Head of caudate nucleus (tissue), 42 donors: ENCODE measurements at places on chromosomes 2 and 18.

- no peak for DNase-seq
Measured at GRCh38 chr18:59813942-59814341, 85.9 kb upstream of the PMAIP1 start.

DNA sequence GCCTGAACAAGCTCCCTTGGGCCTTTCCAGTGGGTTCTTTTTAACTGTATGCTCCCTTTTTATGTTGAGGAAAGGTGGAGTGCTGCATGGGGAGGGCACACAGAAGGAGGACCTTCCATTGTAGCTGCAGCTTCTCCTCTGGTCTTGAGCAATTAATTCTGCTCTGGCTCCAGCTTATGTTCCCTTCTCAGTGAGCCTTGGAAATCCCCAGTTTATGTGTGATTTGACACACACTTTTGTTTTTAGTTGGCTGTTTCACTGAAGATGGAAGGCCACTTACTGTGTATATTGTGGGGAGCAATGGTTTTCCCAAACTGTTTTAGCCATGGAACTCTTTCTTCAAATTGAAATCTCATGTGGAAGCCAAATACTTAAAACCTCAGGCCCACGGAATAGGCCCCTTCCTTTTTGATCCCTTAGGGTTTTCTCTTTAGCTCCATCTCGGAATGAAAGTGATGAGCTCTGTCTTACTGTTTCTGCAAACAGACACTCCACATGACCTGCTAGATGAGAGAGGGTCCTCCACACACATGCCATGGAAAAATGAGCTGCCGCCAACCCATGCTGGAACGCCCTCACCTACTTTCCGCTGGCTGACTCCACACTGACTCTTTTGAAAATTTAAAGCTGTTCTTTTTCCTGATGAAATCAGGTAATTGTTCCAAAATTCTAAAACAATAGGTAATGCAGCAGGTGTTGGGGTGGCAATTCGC, 280.9 kb upstream of the SIX2 start:
- no peak for DNase-seq

- no peak for DNase-seq
Measured at GRCh38 chr2:79112269-79112668, 8.0 kb upstream of the REG1A start.

GRCh38 chr18:21820033-21820810, 79.6 kb downstream of the MIB1 start:
- DNase-seq, result no peak

- no peak for DNase-seq
Measured at GRCh38 chr2:232951891-232952290, 61.2 kb downstream of the NGEF start.

- peak; percentile 41 for DNase-seq
Measured at GRCh38 chr2:35973132-35973736, 382.3 kb upstream of the CRIM1 start.

GRCh38 chr2:36409935-36410334, 54.4 kb downstream of the CRIM1 start:
- no peak for DNase-seq

GRCh38 chr2:98121149-98121548, 34.2 kb downstream of the VWA3B start:
- no peak for DNase-seq

- DNase-seq, result no peak
Measured at GRCh38 chr2:9300214-9300613, 93.6 kb downstream of the ASAP2 start.

DNA sequence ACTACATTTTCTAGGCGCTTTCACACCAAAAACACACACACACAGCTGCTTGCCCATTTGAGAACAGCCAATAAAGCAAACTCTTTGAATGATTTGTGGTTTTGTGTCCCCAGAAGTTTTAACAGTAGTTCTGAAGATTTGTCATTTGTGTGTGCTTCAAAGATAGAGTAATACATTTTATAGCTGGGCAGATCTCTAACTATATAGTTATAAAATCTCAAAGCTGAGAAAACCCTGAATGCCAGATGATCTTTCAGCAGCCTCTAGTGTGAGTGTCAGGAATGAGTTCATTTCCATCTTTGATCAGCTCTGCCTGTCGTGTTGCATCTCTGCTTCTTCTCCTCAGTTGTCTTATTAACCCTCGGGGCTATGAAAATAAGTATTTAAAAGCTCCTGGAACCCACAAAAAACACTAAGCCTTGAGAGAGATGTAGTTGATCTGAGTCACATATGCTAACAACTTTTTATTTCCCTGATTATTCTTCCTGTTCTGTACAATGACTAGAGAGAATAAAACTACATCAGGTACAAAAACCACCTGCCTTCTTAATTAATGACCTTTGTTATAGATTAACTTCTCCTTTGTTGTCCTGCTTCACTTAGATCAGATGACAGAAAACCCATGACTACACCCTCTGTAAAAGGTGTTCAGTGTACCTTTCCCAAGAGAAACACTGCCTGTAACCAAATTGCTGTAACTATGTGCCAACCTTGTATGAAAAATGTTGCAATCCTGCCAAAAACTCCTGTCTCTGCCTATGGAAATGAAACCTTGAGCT, 30.0 kb upstream of the SLC3A1 start:
- no peak for DNase-seq

DNA sequence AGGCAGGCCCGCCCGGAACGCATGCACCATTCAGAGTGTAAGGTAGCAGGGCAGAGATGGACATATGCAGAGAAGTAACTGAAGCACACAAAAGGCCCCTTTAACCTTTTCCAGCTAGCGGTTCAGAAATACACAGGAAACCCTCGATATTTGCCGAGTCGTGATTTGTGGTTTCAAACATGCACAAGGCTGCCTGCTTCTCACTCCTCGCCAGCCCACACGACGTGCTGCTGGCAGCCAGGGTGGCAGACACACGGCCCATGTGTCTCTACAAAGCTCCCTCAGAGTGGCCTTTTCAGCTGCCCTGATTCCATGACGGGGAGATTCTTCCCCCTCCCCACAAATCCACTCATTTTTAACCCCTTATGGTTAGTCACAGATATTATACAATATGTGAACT, 23.6 kb downstream of the ZBTB7C start:
- no peak for DNase-seq

DNA sequence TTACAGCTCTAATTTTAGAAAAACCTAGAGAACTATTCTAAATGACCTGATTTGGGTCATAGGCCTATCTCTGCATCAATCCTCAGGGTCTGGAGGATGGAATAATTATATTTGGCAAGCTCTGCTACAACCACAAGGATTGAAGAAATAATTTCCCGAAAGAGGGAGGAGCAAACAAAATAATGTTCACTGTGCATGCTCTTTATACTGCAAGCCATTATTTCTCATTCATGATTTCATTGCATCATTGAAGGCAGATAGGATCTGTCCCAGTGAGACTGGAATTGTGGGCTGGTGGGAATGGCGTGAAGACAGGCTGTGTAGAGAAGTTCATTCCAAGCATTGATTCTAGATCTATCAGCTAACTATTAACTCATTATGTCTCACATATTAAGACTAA, 12.7 kb upstream of the MAPRE2 start:
- no peak for DNase-seq

- DNase-seq, result no peak
Measured at GRCh38 chr2:96762529-96763311, 2.0 kb downstream of the CNNM4 start.

DNA sequence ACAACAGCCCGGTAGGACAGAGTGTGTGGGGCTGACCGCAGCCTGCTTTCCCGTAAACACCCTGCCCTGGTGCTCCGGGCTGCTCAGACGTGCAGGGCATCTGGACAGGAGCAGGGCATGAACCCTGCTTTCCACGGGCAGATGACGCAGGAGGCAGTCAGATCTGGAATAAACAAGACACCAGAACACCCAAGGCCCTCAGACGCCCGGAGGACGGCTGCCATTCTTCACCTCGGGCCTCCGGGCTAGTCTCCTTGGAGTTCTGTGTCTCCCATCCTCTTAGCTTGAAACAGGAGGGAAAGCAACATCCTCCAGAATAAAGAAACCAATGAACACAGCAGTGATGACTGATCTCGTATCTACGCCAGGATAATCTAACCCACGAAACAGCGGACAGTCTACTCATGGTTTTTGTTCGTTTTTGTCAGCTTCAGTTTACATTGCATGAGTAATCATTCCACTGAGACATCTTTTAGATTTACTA, 7.3 kb downstream of the PXDN start:
- DNase-seq, result no peak

DNA sequence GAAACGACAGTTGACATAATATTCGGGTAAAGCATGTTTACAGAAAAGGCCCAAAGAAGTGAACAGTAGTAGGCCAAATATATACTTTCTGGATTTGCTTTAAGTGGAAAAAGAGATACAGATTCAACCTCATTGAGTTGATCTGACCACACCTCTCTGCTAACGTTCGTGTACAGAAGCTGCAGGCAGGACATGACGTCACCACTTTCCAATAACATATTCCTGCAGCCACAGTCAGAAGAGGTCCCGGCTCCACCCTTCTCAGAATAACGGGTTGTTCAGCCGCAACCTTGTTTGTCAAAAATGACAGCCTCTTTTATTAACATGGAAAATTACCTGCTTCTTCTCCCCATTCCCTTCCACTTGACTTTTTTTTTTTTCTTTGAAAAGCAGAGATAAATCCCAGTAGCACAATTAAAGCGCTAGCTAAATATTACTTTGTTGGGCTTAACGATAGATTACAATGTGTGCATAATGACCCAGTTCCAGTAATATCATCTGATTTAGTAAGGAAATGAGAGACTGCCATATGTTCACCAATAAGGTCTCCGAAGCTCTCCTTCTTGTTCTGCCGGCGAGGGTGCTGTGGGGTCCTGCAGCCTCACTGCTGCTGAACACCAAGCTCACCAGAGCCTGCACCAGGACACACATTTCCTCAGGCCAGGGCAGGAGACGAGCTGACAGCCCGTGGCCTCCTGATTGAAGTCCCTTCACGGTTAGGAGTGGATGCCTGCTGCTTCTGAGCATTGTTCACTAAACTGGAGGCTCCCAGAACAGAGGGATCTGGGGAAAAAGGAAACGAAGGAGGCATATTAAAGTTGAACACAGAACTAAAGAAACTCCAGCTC, 451.0 kb upstream of the SALL3 start:
- no peak for DNase-seq

GRCh38 chr2:127024769-127025358, 82.1 kb downstream of the BIN1 start:
- DNase-seq, result peak; percentile 59

DNA sequence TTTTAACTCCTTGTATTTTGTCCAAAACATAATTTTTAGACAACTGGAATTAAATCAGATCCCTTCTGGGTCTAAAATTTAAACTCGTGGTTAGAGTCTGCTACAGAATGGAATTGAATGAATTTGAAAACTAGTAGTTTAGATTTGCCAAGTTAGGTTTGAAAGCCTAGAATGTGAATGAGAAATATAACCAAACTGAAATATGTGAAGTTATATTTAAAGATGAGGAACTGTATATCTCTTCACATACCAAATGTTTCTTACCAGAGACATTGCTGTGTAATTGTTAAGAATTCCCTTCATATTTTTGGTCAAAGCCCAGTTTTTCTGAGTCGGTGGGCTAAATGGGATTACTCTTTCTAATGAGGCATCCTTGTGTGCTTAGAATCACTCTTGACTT, 74.2 kb downstream of the LPIN1 start:
- DNase-seq, result no peak

- no peak for DNase-seq
Measured at GRCh38 chr2:1887106-1887505, 142.8 kb upstream of the PXDN start.

- no peak for DNase-seq
Measured at GRCh38 chr18:58060254-58060653, 16.2 kb downstream of the NEDD4L start.

DNA sequence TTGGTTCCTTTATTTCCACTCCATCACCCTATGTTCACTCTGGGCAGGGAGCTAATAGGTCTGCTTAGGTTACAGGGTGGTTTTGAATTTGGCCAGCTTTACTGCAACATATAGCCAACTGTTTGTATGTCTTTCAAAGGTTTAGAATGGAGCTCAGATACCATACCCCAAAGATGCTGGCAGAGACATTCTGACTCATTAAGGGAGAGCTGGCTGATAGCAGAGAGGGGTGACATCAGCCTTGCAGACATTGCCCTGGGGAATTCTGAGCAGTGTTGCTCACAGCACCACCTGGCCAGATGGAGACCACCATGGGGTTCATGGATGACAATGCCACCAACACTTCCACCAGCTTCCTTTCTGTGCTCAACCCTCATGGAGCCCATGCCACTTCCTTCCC, 2.1 kb downstream of the PROKR1 start:
- no peak for DNase-seq

- no peak for DNase-seq
Measured at GRCh38 chr2:17627434-17627833, 86.9 kb downstream of the VSNL1 start.

GRCh38 chr18:58928386-58928785, 63.7 kb downstream of the ZNF532 start:
- DNase-seq, result no peak

DNA sequence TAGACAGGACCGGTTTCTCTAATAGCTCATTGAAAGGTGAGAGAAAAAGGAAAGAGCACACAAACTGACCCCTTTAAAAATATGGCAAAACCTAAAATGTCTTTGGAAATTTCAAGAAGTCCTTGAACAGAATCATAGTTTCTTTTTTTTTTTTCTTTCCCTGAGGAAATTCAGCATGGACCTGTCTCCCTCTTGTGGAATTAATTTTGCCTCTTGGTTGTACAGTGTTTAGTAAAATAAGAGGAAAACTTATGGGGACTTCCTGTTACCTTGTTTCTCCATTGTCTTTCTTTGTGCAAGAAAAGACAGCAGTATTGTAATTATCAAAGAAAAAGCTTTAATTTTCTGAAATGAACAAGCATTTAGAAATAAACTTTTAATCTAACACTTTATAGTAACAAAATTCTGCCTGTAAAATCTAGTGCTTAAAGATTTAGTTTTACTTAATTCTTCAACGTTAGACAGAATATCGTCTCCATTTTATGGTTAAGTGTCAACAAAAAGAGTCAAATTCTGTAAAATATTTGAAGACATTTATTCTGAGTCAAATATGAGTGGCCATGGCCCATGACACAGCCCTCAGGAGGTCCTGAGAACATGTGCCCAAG, 176.3 kb upstream of the NABP1 start:
- no peak for DNase-seq

DNA sequence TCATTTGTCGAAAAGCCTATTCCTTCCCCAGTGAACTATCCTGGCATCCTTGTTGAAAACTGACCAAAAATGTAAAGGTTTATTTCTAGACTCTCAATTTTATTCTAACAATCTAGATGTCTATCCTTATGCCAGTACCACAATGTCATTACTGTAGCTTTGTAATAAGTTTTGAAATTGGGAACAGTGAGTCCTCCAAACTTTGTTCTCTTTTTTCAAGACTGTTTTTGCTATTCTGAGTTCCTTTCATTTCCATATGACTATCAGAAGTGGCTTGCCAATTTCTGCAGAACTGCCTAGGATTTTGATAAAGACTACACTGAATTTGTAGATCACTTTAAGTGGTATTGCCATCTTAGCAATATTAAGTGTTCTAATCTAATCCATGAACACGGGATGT, 9.7 kb downstream of the STARD7 start:
- DNase-seq, result no peak

GRCh38 chr2:200216310-200216709, 90.2 kb upstream of the SPATS2L start:
- no peak for DNase-seq
